Stimulated activated CD4-positive, alpha-beta T cell treated with anti-CD3 and anti-CD28 coated beads, Interleukin-1b, Interleukin-23, amount 100 ng/mL, for 1 hour (primary cell): ENCODE measurements at places on chromosomes 16 and 17.

GRCh38 chr17:57086069-57086930 lies 1.3 kb downstream of the AKAP1 start:
- no peak for DNase-seq

DNA sequence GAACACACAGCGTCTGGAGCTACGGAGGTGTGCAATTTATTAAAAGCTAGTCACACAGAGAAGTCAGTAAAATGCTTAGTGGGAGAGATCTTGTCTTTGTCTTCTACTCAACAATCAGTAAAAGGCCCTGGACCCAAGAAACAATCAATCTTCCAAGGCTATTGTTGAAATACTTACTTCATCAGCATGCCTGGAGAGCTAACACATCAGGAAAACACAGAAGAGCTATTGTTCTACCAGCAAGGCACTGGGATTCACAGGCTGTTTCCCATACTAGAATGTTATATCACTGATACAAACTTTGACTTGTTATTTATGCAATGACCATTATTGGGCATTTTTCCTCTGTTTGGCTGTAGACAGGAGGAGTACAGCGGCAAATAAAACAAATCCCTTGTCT lies 247.8 kb upstream of the ERCC4 start:
- no peak for DNase-seq

DNA sequence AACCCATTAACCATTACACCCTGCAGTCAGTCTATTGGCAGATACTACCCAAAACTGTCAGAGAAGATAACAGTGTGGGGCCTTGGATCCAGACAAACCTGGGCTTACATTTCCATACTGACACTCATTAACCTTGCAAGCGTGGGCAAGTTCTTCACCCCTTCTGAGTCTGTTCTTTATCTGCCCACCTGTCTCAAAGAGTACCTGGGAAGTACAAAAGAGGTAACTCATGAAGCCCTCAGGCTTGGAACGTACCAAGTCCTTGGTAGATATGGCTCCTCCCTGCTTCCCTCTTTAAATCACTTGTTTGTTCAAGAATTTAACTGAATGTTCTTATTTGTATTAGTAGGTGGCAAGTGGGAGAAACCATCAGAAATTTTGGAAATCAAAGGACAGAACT lies 2.5 kb upstream of the IGSF6 start:
- DNase-seq = no peak

GRCh38 chr16:2142942-2143877 lies 5.2 kb upstream of the RAB26 start:
- no peak for DNase-seq

DNA sequence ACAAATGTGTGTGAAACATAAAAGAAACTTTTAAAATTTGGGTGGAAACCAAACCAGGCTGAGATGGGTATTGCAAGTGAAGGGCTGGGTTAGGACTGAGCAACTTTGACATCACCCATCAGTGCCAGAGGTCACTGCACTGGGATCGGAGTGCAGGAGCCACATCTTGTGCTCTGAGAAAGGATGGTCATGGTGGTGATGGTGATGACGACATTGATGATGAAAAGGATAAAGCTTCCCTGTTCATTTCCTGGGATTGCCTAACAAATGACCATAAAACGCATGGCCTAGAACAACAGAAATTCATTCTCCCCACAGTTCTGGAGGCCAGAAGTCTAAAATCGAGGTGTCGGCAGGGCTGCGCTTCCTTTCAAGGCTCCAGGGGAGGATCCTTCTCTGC lies 324.0 kb downstream of the MAF start:
- DNase-seq = no peak

DNA sequence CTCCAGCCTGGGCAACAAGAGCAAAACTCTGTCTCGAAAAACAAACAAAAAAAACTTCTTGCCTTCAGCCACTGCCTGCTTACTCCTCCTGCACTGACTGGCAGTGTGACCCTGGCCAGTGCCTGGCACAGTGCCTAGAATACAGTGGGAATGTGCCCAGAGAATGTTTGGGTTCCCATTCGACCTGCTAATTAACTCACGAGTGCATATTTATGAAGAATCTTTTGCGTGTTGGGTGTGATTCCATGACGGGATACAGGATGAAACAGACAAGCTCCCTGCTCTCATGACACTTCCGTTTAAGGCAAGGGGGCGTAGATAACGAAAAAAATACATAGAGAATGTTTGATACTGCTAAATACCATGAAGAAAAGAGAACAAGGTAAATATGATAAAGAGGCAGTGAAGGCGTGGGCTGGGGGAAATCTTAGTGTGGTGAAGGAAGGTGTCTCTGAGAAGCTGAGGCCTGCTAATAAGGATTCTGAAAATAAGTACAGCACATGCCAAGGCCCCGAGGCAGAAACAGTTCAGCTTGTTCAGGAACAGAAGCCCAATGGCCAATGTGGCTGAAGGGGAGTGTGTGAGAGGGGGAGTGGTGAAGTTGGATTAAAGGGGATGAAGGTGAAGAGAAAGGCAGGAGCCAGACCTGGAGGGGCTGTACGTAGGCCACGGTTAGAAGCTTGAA lies 4.3 kb downstream of the ABI3 start:
- DNase-seq = no peak

- DNase-seq = no peak
Measured at GRCh38 chr17:75920045-75920560, 15.4 kb upstream of the MRPL38 start.

- no peak for DNase-seq
Measured at GRCh38 chr16:1078579-1079021, 6.1 kb downstream of the SSTR5 start.

- DNase-seq = no peak
Measured at GRCh38 chr16:15976929-15977637, 27.7 kb downstream of the ABCC1 start.

DNA sequence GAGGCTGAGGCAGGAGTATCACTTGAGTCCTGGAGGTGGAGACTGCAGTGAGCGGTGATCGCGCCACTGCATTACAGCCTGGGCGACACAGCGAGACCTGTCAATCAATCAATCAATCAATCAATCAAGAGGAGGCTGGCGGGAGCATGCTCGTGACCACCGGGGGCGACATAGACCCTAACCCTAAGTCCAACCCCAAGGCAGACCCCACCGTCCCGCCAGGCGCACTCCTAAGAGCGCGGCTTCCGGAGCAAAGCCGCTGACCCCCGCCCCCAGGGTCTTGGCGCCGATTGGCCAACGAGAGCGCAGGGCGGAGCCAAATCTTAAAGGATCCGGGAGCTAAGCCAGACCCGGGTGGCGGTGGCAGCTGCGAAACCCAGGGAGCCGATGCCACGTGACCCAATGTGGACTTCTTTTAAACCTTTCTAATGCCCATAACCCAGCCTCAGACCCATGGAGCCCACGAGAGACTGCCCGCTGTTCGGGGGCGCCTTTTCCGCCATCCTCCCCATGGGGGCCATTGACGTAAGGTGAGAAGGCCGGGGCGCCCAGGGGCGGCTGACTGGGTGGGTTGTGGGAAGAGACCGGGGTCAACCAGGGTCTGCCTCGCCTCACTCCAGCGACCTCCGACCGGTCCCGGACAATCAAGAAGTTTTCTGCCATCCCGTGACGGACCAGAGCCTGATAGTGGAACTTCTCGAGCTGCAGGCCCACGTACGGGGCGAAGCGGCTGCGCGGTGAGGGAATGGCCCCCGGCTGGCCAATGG lies at the start of gene RANGRF:
Gene RANGRF (plus strand): TSS at position 335 of the 767 bp plus-strand sequence. CDS start 119 bp downstream, at position 454.
- DNase-seq = peak; percentile 65

DNA sequence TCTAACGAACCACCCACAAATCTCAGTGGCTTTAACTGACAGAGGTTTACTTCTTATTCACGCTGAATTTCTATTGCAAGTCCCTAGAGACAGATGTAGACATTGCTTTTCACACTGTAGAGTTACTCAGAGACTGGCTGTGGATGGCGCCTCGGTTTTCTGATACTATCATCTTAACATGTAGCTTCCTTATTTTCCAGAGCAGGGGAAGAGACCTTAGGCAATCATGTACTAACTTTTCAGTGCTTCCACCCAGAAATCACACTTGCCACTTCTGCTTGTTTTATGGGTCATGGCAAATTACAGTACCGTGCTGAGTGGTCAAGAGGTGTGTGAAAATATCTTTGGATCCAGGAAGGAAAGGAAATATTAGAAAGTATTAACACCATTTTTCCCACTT lies 65.4 kb downstream of the MAF start:
- DNase-seq = no peak

GRCh38 chr16:50323335-50324011 lies 45.3 kb downstream of the BRD7 start:
- no peak for DNase-seq

DNA sequence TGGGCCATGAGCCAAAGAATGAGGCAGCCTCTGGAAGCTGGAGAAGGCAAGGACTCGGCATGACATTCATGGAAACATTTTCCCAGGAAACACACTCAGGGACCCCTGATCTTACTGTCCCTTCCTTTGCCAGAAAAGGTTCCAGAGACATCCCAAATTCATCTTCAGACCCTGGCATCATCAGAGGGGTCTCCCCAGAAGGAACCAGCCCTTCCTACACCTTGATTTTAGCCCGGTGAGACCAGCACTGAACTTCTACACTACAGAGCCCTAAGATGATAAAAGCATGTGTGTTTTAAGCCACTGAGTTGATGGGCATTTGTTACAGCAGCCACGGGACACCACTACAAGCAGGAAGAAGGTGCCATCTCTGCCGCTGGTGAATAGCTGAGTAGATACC lies 262.3 kb downstream of the C16orf95 start:
- DNase-seq = no peak

DNA sequence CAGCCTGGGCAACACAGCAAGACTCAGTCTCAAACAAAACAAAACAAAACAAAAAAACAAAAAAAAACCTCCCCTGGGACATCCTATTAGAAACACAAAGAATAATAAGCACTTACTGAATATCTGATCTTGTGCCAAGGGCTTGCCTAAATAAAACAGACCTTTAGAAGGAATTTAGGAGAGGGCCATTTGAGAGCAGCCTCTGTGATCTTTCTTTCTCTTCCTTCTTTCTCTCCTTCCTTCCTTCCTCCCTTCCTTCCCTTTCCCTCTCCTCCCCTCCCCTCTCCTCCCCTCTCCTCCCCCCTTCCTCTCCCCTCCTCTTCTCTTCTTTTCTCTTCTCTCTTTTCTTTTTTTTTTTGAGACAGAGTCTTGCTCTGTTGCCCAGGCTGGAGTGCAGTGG lies 12.3 kb downstream of the ITGAL start:
- no peak for DNase-seq

DNA sequence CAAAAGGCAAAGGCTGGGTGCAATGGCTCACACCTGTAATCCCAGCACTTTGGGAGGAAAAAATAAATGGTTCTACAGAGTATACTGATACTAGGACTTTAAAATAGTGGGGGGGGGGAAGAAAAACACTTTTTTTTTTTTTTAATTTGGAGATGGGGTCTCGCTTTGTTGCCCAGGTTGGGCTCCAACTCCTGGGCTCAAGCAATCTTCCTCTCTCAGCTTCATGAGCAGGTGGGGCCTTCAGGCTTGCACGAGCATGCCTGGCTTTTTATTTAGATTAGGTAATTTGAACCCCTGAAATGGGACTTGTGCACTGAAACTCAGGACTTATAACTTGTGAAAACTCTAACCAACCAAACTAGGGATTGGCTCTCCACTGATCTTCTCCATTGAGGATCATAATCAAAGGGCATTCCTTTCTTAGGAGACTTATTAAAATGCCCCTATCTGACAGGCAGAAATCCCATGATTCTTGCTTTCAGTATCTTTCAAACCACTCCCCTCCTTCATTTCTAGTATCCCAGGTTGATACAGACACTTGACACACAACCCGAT lies 16.9 kb downstream of the GRB2 start:
- no peak for DNase-seq

DNA sequence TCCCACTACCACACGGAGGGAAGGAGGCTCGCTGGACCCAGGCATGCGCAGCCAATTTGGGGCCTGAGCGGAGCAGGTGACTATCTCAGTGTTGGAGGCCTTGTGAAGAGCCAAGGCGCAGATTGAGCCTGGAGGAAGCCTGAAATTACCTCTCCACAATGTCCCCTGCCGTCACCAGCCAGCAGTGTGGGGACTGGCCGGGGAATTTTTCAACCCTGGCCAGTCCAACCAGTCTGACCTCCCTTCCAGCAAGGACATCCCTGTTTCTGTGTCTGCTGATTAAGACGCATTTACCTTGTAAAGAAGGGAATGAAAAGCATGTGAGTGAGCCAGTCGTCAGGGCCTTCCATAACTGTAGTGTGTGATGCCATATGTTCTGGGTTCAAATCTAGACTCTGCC lies 198.1 kb upstream of the IRX3 start:
- DNase-seq = no peak
